ENCODE measurements at places on chromosomes 4 and X. TPM values are rescaled to one million over a fixed set of nuclear protein-coding genes. Genes with fewer than 3 reads are reported as not detected.
A peak's percentile ranks its signal among the peaks of the same experiment; 100 is the strongest.

SLC2A9 gene
- 3.8 TPM for total RNA-seq

NWD2 gene
- not detected for total RNA-seq

VSIG1 gene
- not detected for total RNA-seq

SYTL5 gene
- total RNA-seq: not detected

SUV39H1 gene
- 41.4 TPM for total RNA-seq

GRCh38 chrX:23745786-23746185 lies 2.7 kb upstream of the ACOT9 start:
- no peaks in the 10 kb centered on the region for H3K36me3 ChIP-seq
- H3K27ac ChIP-seq: peak overlapping the region; percentile 73
- no peaks in the 10 kb centered on the region for H3K27me3 ChIP-seq
- H3K4me1 ChIP-seq: peaks cover 28% of the 10 kb centered on the region
- DNase-seq: no peak

DNA sequence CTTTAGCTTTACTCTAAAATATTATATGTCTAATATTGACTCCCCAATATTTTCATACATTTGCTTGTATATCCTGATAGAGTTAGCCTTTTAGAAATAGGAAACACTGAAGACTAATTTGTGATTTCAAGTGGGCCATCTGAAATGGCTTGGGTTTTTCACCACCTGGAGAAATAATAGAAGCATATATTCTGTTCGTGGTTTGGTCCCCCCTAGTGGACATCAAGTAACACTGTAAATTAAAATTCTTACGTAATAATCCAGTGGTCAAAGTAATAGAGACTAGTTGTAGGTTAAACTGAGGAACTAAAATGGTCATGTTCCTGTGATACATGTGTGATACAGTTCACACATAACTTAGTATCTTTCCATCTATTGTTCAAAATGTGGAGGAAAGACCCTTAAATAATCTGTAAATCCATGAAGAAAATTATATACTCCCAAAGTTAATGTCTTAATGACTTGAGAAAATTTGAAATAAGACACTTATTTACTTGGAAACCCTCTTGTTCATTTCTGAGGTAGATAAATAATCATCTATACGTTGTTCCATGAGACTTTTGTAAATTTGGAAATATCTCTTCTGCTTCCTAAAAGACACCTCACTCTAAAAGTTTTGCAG lies 79.8 kb upstream of the SMARCAD1 start:
- no peak overlapping the region for H3K27ac ChIP-seq
- H3K4me1 ChIP-seq: no peaks in the 10 kb centered on the region
- no peak for DNase-seq

- H3K27ac ChIP-seq: no peak overlapping the region
- H3K27me3 ChIP-seq: peaks cover 8% of the 10 kb centered on the region
- no peaks in the 10 kb centered on the region for H3K4me1 ChIP-seq
- no peaks in the 10 kb centered on the region for H3K36me3 ChIP-seq
- H3K4me3 ChIP-seq: no peak overlapping the region
- DNase-seq: no peak
Observed at GRCh38 chr4:3718462-3718861, 47.7 kb upstream of the ADRA2C start.

DNA sequence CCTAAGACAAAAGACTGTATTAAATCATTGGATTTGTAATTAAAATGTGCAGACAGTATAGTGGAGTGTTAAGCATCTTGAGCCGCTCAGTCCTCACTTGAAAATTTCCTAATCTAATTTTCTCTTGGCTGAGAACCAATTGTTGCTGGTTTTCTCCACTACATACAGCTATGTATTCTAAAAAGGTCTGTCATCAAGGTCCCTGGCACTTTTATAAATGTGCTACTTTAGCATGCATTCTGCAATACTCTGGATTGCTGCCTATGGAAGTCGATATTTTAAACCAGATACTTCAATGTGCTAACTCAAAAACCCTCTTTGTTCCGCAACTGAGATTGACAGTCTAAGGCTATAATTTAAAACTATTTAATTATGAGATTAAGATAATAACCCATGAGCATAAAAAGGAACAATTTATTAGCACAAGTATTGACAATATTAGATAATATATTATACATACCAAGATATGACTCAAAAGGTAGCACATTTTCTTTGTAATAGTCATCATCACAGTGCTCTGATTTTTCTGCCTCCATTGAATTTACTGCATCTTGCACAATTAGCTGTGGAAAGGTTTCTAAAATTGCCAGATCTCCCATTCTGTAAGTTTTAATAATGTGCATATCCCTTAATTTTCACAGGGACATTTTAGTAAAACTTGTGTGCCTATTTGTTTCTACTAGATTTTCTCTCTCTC lies 815.1 kb downstream of the ADGRL3 start:
- no peak overlapping the region for H3K4me3 ChIP-seq
- H3K36me3 ChIP-seq: no peaks in the 10 kb centered on the region
- H3K27me3 ChIP-seq: no peaks in the 10 kb centered on the region
- no peak for DNase-seq
- H3K27ac ChIP-seq: no peak overlapping the region

GRCh38 chrX:119067023-119067739 lies 5.6 kb upstream of the CT47C1 start:
- no peaks in the 10 kb centered on the region for H3K4me1 ChIP-seq
- no peak overlapping the region for H3K27ac ChIP-seq
- peaks cover 6% of the 10 kb centered on the region for H3K27me3 ChIP-seq
- no peaks in the 10 kb centered on the region for H3K36me3 ChIP-seq
- peak; percentile 44 for DNase-seq

DNA sequence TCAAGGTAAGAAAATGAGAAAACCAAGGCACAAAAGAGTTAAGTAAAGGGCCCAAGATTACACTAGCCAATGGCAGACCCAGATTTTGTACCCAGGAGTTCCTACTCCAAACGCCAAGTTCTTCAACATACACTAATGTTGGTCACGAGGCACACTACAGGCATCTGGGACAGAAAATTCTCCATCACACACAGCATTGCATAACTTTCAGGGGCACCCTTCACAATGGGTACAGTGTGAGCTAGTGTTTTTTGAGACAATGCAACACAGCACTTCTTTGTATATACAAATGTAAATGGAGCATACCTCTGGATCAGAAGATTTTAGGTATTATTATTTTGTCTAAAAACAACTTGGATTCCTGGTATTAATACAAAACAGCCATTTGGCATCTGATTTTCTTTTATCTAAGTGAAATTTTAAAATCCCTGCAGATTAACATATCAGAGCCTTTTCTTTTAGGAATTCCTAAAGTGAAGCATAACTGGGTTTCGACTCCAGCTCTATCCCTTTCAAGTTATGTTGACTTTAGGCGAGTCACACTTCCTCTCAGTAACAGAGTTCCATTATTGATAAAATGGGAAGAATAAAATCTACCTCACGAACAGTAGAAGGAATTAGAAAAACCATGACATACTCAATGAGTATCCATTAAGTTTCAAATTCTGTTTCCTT lies 41.1 kb downstream of the ADGRA3 start:
- peaks cover 2% of the 10 kb centered on the region for H3K4me1 ChIP-seq
- H3K4me3 ChIP-seq: no peak overlapping the region
- DNase-seq: no peak
- no peak overlapping the region for H3K27ac ChIP-seq

DNA sequence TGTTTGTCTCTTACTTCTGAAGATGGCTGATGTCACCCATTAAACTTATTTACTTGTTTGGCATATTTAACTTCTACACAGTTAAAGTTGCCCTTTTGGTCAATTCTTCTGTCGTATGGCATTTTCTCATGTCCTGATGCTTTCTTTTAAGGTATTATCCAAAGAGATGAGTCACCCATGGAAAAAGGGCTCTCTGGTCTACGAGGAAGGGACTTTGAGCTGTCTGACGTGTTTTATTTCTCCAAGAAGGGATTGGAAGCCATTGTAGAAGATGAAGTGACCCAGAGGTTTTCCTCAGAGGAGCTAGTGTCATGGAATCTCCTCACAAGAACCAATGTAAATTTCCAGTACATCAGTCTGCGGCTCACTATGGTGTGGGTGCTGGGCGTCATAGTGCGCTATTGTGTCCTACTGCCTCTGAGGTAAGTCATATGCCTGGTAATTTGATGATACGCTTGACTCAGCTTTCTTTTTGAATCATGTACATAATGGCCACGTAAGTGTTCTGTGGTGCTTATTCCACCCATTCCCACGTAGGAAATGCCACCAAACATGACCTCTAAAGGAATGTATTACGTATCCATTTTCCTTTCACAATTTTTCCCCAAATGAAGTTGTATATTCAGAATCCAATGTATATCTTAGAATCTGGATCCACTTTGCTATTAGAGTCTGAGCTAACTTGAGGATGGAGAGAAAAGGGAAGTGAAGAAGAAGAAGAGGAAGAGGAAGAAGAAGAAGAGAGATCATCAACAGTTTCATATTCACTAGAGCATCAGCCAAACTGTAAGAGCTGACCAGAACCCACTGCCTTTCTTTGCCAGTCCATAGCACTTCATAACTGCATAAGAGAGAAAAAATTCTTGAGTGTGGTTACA lies 45.7 kb downstream of the GPAT3 start:
- H3K36me3 ChIP-seq: no peaks in the 10 kb centered on the region
- H3K27me3 ChIP-seq: peaks cover 7% of the 10 kb centered on the region
- no peak for DNase-seq
- H3K4me1 ChIP-seq: peaks cover 9% of the 10 kb centered on the region

DNA sequence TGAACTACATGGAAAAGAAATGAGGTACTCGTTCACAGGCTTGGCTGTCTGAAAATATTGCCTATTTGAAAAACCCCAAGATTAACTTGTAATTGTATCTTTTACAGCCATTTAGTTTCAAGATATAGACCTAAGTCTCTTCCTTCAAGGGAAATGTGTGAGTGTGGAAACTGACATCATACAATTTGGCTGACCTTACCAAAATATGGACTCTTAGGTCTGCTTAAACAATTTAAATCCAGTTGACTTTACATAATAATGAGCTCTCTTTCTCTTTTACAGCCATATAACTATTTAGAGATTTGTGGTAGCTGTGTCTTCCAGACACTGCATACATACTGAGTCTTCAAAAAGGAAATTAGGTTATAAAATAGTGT lies 186.9 kb downstream of the NR3C2 start:
- H3K4me3 ChIP-seq: no peak overlapping the region
- DNase-seq: no peak
- peaks cover 2% of the 10 kb centered on the region for H3K4me1 ChIP-seq
- H3K36me3 ChIP-seq: no peaks in the 10 kb centered on the region

- H3K36me3 ChIP-seq: peaks cover 2% of the 10 kb centered on the region
- H3K4me3 ChIP-seq: peak overlapping the region; percentile 84
- H3K27me3 ChIP-seq: no peaks in the 10 kb centered on the region
- H3K27ac ChIP-seq: peak overlapping the region; percentile 86
Observed at GRCh38 chrX:48677516-48677915, 6.1 kb upstream of the WAS start.

GRCh38 chr4:188015025-188015940 lies 19.7 kb downstream of the ZFP42 start:
- DNase-seq: no peak
- no peaks in the 10 kb centered on the region for H3K4me1 ChIP-seq
- no peak overlapping the region for H3K4me3 ChIP-seq
- H3K27ac ChIP-seq: no peak overlapping the region

- no peak overlapping the region for H3K4me3 ChIP-seq
- no peak overlapping the region for H3K27ac ChIP-seq
- H3K27me3 ChIP-seq: no peaks in the 10 kb centered on the region
- H3K4me1 ChIP-seq: no peaks in the 10 kb centered on the region
- no peaks in the 10 kb centered on the region for H3K36me3 ChIP-seq
Observed at GRCh38 chrX:122046226-122046625, 998.8 kb downstream of the GLUD2 start.

DNA sequence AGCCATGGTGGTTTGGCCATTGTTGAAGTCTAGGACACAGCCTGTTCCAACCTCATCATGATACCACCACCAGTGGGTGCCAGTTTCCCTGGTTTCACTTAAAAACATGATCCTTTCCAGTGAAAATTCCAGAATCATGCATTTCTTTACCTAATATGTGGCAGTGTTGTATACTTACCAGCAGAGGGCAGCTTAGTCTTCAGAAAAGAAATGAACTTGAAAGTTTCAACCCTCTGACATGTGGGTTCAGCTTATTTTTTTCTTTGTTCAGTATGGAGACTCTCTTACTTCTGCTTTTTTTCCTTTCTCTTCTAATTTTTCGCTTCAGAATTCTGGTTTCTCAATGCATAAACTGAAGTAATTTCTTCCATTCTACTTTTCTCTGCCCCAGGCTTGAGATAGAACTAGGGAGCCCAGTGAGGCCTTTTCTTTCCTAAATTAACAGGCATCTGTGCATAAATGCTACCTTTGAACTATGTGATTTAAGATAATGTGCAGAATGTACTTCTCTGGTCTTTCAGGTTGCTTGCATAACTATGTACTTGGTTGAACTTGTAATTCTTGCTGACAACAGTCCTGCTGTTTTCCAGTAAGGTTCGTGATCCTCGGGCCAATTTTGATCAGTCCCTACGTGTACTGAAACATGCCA lies 10.7 kb downstream of the LIAS start:
- peak overlapping the region; percentile 55 for H3K27ac ChIP-seq
- H3K27me3 ChIP-seq: no peaks in the 10 kb centered on the region
- H3K4me1 ChIP-seq: peaks cover 10% of the 10 kb centered on the region
- H3K36me3 ChIP-seq: peaks cover 24% of the 10 kb centered on the region
- no peak overlapping the region for H3K4me3 ChIP-seq

DNA sequence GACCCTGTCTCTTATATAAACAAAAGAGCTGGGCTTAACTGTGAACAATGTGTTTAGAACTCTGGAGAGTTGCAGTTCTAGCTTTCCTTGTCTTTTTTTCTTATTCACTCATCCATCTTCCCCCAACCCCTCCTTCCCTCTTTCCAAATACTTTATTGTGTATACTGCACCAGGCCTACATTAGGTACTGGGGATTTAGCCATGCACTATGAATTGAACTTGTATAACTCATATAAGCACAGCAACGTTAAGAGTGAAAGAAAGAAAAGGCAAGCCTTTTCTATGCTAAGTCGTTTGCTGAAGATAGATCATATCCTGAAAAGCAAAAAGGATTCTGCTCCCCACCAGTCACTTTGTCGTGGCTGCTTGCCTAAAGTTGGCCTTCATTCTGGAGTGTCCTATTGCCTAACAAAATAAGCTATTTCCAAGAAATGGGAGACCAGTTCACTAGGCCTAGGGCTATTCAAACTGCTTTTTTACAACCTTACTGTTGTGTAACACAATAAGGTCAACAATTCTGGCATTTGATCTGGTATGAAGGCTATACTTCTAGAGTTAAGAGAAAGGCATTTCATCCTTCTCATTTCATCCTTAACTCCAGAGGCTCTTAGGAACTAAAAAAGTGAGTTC lies 32.2 kb downstream of the CCNI start:
- no peak overlapping the region for H3K4me3 ChIP-seq
- peaks cover 24% of the 10 kb centered on the region for H3K36me3 ChIP-seq
- H3K27me3 ChIP-seq: no peaks in the 10 kb centered on the region
- H3K27ac ChIP-seq: no peak overlapping the region
- peaks cover 2% of the 10 kb centered on the region for H3K4me1 ChIP-seq
- DNase-seq: no peak

DNA sequence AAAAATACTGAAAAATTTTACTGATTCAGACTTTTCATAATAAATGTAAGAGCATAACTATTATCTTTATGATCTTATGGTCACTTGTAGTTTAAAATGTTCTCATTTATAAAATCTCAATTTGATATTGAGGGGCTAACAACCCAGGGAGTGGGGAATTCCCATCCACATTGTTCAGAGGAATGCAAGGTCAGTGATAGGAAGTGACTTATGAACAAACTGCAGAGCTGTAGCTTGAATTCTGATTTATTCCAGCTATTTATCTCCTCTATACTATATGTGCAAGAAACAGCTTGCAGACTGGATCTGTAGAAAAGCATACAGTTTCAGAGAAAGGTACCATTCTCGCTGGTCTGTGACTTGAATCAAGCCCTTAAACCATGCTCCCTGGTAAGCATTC lies 61.6 kb downstream of the SEC24D start:
- H3K4me1 ChIP-seq: peaks cover 1% of the 10 kb centered on the region
- H3K27ac ChIP-seq: no peak overlapping the region
- no peak overlapping the region for H3K4me3 ChIP-seq
- H3K27me3 ChIP-seq: no peaks in the 10 kb centered on the region

All from activated CD8-positive, alpha-beta memory T cell treated with anti-CD3 and anti-CD28 coated beads, Interleukin-2, amount 10 ng/mL, durations not matched to agents 7 days and 5 days (primary cell).